ENCODE measurements at places on chromosomes 13 and 19. TPM values are rescaled to one million over a fixed set of nuclear protein-coding genes. Genes with fewer than 3 reads are reported as not detected.

PLVAP gene
- total RNA-seq = 1.4 TPM

VSTM2B gene
- total RNA-seq = 0.47 TPM

ZNF329 gene
- 17.0 TPM for total RNA-seq

CYP4F8 gene
- total RNA-seq = not detected

BTBD2 gene
- total RNA-seq = 62.1 TPM

DCLK1 gene
- total RNA-seq = 2.9 TPM

C19orf81 gene
- 2.2 TPM for total RNA-seq

GNG7 gene
- total RNA-seq = 1.2 TPM

LILRA2 gene
- not detected for total RNA-seq

FCAR gene
- total RNA-seq = not detected

DOCK9 gene
- total RNA-seq = 25.1 TPM

SIGLEC12 gene
- total RNA-seq = not detected

DNA sequence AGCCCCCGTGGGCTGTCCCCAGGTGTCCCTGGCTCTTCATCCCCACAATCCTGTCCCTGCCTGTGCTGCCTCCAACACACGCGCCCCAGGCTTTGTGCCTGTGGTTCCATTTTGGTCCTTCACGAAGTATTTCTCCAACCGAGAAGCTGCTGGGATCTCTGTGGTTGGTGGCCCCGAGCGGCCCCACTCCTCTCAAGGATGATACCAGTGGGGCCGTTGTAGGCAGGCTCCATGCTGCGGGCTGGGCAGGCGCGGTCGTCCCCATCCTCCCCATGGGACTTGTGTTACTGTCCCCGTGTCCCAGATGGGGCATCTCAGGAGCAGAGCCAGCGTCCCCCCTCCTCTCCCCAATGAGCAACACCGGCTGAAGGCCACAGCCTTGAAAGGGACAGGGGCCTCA is 3.7 kb upstream of the ZNF554 start:
- DNase-seq = no peak

- peak; percentile 57 for DNase-seq
Measured at GRCh38 chr19:56350416-56351045, 35.9 kb upstream of the ZSCAN5A start.

GRCh38 chr13:51070005-51070649 is 40.9 kb downstream of the C13orf42 start:
- peak; percentile 92 for DNase-seq

- peak; percentile 59 for DNase-seq
Measured at GRCh38 chr19:7004313-7004931, 16.8 kb downstream of the MBD3L2B start.

- peak; percentile 77 for DNase-seq
Measured at GRCh38 chr19:47032171-47032811, 12.7 kb downstream of the NPAS1 start.

DNA sequence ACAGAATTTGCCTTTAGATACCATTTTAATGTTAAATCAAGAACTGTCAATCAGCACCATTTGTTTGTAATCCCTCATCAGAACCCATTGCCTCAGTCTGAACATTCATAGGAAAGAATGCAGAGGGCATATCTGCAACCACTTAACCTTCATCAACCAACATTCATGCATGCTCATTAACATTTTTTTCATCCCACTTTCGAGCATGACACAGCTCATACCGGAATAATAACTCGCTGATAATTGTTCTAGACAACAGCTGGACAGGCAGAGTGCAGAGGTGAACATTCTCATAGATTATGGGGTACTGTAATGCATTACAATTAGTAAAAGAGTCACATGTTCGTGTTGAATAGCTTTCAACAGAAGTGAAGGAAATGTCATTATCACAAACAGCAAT is 216.8 kb downstream of the DIAPH3 start:
- no peak for DNase-seq

DNA sequence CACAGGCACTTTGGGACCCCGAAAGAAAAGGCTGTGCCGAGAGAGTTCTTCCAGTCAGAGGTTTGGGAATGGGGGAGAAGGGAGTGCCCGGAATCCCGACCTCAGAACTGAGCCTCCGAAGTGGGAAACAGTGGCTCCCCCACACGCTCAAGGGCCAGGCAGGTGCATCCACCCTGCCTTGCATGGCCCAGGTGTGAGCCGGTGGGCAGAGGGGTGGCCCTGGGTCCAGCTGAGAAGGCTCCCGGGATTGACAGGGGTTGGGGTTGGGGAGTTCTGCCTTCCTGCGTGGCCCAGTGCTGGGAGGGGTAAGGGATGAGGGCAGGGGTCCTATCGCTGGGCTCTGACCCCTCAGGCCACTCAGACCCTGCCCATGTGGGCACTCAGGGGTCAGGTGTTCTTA is 163.5 kb upstream of the TUBA3C start:
- no peak for DNase-seq

DNA sequence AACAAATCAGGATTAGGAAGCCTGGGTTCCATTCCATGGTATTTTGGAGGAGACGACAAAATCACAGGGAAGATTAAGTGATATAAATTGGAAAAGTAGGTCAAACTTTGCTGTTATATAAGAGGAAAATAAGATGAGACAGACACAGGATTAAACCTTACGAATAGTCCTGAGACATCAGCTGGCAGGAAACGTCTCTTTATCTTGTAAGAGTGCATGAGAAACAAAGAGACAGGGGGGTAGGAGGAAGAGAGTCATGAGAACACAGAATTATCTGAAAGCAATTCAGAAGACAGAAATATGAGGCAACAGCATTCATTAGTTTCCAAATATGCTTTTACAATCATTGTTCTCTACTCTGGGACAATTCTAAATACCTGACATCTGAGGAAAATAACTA is 310.6 kb upstream of the MIR17HG start:
- no peak for DNase-seq

DNA sequence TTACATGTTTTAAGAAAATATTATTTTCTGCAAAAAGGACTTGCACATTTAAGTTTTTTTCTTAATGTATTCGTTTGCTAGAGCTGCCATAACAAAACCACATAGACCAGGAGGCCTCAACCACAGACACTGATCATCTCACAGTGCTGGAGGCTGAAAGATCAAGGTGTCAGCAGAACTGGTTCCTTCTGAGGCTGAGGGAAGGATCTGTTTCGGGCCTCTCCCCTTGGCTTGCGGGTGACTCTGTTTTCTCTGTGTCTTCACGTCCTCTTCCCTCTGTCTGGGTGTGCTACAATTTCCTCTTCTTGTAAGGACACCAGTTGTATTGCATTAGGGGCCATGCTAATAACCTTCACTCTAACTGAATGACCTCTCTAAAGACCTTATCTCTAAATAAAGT is 364.2 kb downstream of the IRS2 start:
- DNase-seq = no peak

DNA sequence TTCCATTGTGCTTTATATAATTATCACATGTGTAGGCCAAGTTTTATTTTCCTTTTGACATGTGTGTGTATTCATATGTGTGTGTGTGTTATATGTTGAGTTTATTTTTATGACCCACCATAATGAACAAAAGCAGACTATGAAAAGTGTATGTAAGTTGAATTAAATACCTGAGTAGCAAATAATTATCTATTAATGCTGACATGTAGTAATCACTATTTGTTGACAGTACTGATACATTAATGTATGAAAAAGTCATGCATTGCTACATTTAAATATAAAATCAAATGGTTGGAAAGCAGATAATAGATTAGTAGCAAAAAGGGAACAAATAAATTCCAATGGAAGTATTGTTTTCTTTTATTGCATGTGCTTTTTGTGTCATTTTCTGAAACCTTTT is 1948.5 kb upstream of the PCDH20 start:
- no peak for DNase-seq

GRCh38 chr19:13398182-13398581 is 108.1 kb downstream of the CACNA1A start:
- DNase-seq = no peak

- DNase-seq = no peak
Measured at GRCh38 chr19:33261511-33262189, 36.0 kb upstream of the SLC7A10 start.

DNA sequence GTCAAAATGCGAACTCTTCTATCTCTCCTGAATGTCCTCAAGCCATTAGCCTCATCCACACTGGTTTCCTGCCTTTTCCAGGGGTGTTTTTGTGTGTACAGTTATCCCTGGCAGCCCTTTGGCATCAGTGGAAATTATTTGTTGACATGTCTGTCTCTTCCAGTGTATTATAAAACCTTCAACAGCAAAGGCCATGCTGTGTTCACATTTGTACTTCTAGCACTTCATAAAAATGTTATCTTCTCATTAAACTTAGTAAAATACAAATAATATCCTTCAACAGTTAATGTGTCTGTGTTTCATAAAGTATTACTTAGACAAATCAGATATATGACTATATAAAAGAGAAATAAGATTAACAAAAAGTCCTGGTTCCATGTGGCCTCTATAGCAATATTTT is 359.5 kb upstream of the ARGLU1 start:
- no peak for DNase-seq

DNA sequence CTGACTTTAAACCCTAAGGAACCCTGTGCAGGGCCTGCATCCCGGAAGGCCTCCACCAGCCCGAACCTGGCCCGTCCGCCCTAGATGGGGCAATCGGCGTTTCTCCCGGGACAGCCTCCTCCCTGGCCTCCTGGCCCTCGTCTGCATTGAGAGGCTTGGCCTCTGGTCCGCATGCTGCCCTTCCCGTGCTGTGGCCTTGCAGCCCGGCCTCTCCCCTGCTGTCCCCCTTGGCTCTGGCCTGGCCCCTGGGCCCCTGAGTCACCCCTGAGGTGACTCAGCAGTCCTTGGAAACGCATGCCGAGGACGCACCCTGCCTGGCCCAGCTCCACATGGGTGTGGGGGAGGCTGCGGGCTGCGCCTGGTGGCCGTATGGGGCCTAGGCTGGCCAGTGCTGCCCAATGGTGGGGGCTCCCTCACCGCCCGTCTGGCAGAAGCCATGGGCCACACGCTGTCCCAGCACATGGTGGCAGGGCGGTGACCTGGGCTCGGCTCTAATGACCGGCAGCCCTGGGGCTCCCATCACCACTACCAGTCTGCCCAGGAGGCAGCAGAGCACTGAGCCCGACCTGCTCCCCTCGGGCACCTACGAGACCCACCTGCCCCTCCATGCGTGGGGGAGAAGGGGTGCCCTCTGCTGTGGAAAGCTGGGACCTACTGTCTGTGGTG is 25.7 kb downstream of the SH3GL1 start:
- peak; percentile 86 for DNase-seq

DNA sequence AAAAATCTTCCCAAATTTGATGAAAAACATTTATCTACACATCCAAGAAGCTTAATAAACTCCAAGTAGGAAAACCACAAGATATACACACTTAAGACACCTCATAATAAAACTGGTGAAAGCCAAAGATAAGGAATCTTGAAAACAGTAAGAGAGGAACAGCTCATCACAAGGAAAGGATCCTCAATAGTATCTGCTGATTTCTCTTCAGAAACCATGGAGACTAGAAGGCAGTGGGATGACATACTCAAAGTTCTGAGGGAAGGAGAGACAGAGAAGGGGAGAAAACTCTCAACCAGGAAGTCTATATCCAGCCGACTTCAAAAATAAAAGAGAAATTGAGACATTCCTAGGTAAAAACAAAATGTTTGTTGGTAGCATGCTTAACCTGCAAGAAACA is 45.7 kb downstream of the LNX2 start:
- no peak for DNase-seq

DNA sequence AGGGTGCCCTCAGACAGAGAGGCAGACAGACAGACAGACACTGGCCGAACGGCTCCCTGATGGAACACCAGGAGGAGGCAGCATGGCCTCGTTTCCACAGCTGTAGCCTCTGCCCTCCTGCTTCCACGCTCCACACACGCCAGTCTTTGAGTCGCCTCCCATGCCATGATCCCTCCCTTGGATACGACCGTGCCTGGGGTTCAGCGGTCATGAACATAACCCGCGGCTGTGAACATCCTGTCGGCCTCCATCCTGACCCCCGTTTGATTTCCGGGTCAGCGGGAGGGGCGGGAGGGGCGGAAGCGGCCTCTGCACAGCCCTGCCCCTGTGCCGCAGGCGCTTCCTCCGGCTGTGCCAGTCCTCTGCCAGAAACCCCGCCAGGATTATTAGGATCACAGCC is 23.4 kb downstream of the GP6 start:
- DNase-seq = no peak

DNA sequence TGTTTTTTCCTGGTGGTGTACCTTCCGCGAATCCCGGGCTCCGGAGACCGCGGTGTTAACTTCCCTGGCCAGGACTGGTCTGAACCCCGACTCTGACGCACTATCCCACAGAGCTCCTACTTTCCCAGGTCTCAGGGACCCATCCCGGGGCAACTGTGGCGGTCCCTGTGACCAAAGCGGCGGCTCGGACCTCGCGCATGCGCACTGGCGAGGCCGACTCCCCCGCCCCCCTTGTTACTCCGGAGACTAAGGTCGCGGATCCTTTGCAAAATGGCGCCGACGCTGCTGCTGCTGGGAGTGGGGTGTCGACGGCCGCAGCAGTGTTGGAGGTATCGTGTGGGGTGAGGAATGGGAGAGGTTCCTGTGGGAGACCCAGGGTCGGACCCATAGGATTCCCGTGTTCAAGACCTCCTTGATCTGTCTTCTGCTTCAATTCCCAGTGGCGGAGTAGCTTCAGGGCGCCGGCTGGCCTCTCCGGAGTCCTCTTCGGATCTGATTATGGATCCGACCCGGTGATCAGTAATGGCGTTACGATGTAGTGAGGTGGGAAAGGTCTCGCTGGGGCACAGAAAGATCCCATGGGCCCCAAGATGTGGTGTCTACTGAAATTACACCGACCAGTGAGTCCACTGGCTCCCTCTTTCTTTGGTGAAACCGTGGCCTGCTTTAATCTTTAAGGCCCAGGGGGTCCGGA is 66.6 kb upstream of the ZNF527 start:
- DNase-seq = peak; percentile 41

DNA sequence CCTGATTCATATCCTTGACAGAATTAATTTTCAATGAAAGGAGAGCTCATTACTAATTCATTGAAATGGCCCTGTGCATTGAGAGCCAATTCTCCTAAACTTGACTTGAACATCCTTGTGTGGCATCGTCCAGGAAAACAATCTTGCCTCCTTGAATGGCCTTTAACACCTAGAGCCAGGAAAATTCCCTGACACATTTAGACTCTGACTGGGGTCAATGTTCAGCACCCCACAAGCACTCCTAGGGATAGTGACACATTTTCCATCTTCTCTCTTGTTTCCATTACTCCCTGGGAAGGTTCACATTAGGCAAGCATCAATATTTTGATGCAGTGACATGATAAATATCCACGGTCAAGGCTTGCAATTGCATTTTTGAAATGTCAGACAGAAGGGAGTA is 218.9 kb downstream of the LACC1 start:
- DNase-seq = no peak

DNA sequence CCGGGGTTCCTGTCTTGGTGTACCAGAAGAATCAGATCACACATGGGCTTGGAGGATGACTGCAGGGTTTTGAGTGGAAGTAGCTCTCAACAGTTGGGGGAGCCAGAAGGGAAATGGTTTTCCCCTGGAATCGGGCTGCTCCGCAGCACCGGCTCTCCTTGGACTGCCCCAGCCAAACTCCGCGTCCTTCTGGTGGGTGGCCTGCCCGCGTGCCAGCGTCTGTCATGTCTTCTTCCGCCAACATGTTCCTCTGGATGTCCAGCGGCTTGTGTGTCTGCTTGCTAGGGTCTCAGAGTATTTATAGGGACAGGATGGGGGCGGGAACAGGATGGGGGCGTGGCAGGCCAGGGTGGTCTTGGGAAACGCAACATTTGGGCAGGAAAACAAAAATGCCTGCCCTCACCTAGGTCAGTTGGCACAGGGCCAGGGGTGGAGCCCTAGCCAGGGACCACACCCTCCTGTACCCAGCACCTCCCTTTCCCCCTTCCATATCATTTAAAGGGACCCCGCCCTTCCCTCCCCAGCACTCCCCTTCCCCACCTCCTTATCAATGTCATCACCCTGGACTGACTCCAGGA is 1.3 kb upstream of the ZNF30 start:
- peak; percentile 7 for DNase-seq

GRCh38 chr19:13507053-13507611 is 853 bp upstream of the CACNA1A start:
- DNase-seq = no peak
